ENCODE measurements at places on chromosomes 1 and 21.

DNA sequence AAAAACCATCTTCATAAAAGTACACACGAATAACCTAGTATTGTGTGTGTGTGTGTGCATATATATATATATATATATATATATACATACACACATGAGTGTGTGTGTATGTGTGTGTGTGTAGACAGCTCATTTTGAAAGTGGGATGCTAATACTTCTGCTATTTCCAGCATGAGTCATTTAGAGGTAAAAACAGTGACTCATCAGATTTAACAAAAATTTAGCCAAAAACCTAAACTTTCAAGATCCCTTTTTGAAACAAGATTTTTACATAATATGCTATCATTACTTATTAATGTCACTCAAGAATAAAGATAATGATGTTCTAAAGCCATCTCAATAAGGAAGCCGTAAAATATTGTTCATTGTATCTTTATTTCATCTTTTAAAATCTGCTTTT is 35.6 kb upstream of the ADGRL4 start:
- DNase-seq = peak; percentile 1

- no peak for DNase-seq
Observed at GRCh38 chr1:231219422-231220401, 21.3 kb upstream of the GNPAT start.

- DNase-seq = no peak
Observed at GRCh38 chr1:50271337-50271736, 151.9 kb downstream of the DMRTA2 start.

DNA sequence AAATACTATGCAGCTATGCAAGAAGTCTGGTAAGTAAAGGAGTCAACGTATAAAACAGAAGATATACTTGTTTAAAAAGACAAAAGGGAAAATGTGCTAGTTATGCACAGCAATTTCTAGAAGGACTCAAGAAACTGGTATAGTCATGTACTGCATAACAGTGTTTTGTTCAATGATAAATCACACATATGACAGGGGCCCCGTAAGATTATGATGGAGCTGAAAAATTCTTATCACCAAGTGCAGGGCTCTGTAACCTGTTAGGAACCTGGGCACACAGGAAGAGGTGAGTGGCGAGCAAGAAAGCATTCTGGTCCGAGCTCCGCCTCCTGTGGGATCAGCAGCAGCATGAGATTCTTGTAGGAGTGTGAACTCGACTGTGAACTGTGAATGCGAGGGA is 13.2 kb downstream of the ADAR start:
- no peak for DNase-seq

Data from CD4-positive, alpha-beta T cell treated with Interleukin-21 for 1 hour (primary cell).